Stomach (tissue), 19 donors: ENCODE measurements at places on chromosomes 5 and 9. TPM values are rescaled to one million over a fixed set of nuclear protein-coding genes. Genes with fewer than 3 reads are reported as not detected.

PCDHB3 gene
- not detected for total RNA-seq

RNF38 gene
- 24.2 TPM for total RNA-seq

CCDC152 gene
- not detected for total RNA-seq

OTP gene
- total RNA-seq: not detected

IL13 gene
- total RNA-seq: not detected

PHF2 gene
- total RNA-seq: 42.6 TPM
